Activated CD8-positive, alpha-beta T cell treated with anti-CD3 and anti-CD28 coated beads for 36 hours (primary cell): ENCODE measurements at places on chromosomes 5 and 9.

- DNase-seq: no peak
Observed at GRCh38 chr5:945691-946551, 53.2 kb downstream of the TRIP13 start.

DNA sequence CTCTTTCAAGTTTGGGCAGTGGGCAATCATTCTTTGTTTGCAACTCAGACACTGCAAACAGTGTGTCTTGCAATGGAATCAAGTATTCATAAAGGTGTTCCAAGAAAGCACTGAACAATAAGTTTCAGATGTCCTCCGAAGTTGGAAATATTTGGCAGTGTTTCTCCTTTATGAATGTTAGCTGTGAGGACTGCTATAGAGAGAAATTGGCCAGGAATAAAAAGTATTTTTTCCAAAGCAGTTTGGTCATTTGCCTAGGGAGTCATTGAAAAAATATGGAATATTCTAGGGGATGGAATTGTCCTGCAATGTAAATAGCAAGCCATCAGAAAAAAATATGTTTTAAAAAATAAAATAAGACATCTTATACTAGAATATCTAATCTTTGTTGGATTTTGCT lies 688.6 kb upstream of the SEMA6A start:
- no peak for DNase-seq

- no peak for DNase-seq
Observed at GRCh38 chr9:16719921-16720320, 150.5 kb downstream of the BNC2 start.

DNA sequence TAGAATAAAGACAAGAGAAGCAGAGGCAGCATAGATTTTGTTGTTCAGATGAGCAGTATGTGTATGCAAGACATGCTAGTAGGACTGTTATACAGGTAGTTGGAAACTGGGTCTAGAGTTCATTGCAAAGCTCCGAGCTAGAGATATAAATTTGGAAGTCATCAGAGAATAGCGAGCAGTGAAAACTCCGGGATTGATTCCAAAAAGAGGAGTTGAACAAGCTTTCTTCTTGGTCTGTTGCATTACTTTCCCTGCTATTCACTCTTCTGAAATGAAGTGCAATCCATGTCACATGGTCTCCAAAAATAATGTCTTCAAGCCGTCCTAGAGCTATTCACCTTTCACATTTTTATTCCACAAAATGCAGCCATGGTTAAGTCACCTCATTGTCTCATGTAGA lies 67.9 kb upstream of the ZNF462 start:
- DNase-seq: no peak

- no peak for DNase-seq
Observed at GRCh38 chr9:90801241-90801972, at the start of gene SYK. Gene SYK, plus strand, starts transcription at chr9:90801819. Its CDS starts 42,080 bp downstream, at chr9:90843899.

- DNase-seq: no peak
Observed at GRCh38 chr5:6083311-6083978, 294.9 kb downstream of the MED10 start.

DNA sequence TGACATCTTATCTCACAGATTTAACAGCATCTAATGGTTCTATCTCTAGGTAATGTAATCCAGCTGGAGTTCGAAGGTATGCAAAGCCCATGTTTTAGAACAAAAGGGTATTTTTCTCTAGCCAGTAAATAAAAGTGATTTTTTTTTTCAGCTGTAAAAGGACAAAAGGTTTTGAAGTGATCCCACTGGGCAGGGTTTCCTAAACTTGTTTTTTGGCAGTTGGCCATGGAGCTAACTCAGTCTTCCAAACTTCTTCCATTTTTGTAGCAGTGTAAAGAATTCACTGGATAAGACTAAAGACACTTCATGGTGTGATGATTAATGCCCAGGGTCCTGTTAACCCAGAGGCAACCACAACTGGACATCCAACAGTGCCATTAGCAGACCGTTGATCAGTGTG lies 63.8 kb downstream of the TMEM252 start:
- DNase-seq: no peak

GRCh38 chr9:127258606-127259471 lies 5.7 kb upstream of the GARNL3 start:
- no peak for DNase-seq

- DNase-seq: no peak
Observed at GRCh38 chr9:89786655-89787054, 181.8 kb downstream of the GADD45G start.

DNA sequence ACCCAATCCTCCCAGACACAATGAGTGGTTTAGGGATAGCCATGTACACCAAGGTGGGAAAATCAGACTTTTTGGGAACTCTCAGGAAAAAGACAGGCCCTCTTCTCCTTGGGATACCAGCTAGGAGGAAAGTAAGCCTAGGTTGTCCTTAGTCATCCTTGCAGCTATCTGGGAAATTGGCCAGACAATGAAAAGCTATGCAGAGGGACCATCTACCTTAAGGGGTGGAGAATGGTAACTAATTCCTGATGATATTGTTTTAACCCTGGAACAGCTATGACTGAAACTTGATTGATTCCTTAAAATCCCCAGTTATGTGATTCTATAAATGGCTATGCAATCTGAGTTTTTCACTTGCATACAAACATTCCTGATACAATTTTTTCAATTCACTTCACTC lies 88.9 kb upstream of the BNC2 start:
- DNase-seq: no peak

GRCh38 chr9:91898451-91899218 lies 51.4 kb downstream of the ROR2 start:
- DNase-seq: no peak

- no peak for DNase-seq
Observed at GRCh38 chr5:81696418-81697397, 54.2 kb downstream of the SSBP2 start.

- no peak for DNase-seq
Observed at GRCh38 chr5:57626703-57627102, 144.1 kb upstream of the ACTBL2 start.

DNA sequence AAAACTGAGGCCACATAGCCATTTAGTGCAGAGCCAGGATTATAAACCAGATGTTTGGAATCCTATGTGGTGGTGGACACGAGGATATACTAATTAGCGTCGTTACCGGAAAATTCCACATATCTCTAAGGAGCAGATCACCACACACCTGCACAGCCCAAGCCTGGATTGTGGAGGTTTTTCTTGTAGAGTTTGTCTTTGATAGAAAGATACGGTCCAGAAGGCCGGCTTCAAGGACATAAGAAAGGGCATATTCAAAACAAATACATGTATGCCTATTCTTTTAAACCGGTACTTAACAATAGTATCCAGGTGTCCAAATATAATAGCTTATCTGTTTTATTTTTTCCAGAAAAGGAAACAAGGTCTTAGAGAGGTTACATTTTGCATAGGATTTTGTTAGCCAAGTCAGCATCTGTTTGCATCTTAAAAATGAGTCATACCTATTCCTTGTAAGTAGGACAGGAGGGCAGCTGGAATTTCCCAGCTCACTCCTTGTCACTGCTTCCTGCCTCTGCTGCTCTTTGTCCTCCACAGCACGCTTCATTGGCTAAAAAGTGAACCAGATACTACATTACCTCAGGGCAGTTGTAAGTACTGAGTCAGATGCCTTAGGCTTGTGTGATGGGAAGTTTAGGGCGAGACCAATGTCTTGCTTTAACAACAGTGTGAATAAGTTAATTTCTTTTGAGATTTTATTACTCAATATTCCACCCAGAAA lies 3.6 kb downstream of the TMC1 start:
- peak; percentile 60 for DNase-seq

GRCh38 chr9:89956331-89956730 lies 351.5 kb downstream of the GADD45G start:
- DNase-seq: no peak

GRCh38 chr5:176739461-176740051 lies 70.8 kb upstream of the UNC5A start:
- no peak for DNase-seq

GRCh38 chr9:133540698-133541025 lies 6.2 kb downstream of the ADAMTSL2 start:
- no peak for DNase-seq

- no peak for DNase-seq
Observed at GRCh38 chr9:76646249-76646648, 118.0 kb upstream of the PCA3 start.

DNA sequence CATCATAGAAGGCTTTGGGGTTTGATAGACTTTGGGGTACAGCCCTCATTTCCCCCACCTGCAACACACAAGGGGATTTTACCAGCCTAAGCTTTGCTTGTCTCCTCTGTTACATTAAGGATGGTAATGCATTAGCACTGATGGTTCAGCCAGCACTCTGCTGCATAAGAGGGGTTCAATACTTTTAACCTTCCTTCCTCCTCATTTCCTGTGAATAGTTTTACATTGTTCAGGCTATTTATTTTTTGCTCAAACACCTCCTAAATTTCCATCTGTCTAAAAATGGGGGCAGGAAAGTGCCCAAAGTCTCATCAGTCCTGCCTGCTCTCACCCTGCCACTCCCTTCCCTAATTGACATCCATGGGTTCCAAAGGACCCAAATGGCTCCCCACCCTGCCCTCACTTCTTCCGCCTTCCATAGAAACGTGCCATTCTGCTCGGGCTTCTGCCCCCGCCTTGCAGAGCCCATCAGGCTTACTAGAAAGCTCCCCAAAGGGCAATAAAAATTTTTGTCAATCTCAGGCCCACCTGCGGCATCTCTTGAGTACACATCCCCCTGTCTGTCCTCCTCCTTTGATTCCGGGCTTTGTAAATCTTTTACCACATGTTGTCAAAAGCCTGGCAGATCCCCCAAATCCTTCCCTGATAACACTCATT lies 239.5 kb upstream of the SLC24A2 start:
- no peak for DNase-seq

DNA sequence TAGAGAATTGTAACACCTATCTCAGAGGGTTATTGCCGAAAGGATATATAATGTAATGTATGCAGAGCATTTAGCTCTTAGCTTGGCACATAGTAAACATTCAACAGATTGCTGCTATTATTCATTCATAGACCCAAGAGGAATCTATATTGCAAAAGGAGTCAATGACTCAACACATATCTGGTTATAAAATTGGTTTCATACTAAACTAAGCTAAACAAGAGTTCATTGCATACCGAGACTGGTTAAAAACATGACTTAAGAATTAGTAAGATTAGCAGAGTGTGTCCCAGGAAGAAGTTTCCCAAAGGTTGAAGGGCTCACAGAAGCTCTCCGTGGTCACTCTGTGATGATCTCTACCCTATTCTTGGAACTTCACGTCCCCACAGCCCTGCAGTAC lies 339.6 kb upstream of the CCNH start:
- DNase-seq: no peak

DNA sequence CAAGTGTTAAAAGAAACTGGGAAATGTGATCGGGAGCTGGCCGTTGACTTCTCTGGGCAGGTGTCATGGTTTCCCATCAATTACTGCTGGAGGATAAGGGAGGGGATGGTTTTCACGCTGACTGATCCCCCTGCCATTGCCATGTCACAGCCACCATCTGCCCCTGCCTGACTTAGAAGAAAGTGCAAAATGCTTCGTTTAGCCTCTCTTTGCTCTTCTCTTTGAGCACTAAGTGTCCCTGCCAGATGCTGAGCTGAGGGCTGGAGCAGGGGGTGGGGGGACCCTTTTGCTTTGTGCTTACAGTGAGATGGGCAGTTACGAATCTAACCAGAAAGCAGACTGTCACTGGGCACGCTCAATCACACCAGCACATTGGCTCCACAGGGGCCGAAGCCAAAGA lies 138.4 kb upstream of the ALDH1B1 start:
- DNase-seq: no peak

DNA sequence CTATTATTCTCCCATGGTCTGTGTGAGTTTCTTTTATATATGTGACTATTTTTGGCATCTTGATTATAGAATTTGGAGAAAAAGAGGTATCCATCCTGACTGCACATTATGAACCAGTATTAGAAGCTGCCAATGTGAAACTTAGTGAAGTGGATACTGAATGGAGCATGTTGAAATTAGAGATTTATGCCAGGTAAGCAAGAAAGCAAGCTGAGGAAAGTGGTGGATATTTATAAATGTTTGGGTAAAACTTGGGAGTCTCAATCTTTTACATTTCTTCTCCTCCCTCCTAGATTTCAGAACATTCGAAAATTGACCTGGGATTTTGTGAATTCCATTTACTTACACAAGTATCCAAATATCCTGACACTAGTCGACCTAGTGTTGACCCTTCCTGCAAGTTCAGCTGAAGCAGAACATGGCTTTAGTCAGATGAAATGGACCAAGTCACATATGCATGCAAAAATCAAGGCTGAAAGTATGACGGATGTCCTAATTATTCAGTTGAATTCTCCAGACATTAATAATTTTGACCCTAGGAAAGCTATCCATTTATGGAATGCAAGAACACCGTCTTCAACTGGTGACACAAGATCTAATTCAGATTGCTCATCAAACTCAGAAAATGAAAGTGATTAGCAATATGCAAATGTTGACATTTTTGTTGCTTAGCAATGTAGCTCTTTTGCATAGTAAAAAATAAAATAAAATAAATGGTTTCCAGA lies 66.8 kb upstream of the IL7R start:
- DNase-seq: no peak

GRCh38 chr9:136140966-136141365 lies 22.3 kb upstream of the TMEM250 start:
- DNase-seq: no peak

DNA sequence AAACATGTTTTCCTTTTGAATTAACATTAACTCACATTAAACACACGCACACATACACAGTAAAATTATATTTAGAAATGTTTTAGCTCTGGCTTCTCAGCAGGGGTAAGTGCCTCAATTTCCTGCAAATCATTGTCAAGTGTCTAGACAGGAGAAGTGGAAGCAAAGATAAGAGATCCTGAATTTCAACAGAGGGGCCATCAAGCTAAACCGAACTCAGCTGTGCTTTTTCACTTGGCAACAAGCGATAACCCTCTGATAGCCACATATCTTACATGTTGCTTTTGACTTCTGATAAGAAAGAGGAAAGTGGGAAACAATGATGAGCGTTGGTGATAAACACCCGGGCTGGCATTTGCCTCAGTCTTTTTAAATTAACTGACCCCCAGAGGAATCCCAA lies 79.7 kb upstream of the SPDL1 start:
- no peak for DNase-seq

- DNase-seq: no peak
Observed at GRCh38 chr5:147887930-147888329, 9.4 kb downstream of the SCGB3A2 start.

DNA sequence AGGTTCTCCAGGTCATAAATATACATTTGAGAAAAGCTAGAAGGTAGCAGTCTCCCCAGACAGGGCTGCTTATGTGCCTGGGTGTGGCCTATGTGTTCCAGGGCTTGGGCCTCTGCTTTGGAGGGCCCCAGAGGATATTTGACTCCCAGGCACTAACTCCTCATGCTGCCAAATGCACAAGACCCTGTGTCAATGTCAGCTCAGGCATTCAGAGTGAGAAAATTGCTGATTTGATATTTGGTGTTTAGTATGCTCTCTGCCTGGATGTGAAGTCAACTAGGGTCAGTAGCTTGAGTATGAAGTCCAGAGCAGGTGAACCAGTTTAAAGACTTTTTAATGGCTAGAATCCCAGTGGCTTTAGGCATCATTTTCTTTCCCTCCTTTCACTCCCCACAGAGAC lies 57.5 kb upstream of the IL7R start:
- no peak for DNase-seq

GRCh38 chr5:177146891-177147638 lies 13.5 kb downstream of the NSD1 start:
- DNase-seq: no peak
